ENCODE measurements at places on chromosomes 1 and 21. TPM values are rescaled to one million over a fixed set of nuclear protein-coding genes. Genes with fewer than 3 reads are reported as not detected.

DNA sequence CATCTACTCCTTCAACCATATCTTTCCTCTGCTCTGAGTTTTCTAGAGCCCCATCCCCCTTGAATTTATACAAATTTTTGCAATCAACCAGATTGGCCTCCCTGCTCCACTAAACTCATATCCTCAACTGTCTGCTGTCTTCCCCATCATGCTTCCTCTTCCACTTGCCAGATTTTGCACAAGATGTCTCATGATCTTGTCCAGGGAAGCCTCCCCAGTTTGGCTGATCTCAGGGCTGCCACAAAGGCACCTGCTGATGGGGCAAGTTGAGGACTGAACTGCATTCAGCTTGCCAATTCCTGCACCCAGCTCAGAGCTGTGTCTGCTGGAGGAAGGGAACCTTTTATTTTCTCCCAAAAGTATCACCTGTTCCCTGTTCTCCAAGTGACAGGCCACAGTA, 3.9 kb upstream of the KCNJ9 start:
- no peak for DNase-seq
- no peaks in the 10 kb centered on the region for H3K4me1 ChIP-seq
- no peak overlapping the region for H3K4me3 ChIP-seq
- no peaks in the 10 kb centered on the region for H3K27me3 ChIP-seq
- H3K36me3 ChIP-seq, result no peaks in the 10 kb centered on the region
- H3K27ac ChIP-seq, result no peak overlapping the region

The VWA5B1 gene
- total RNA-seq, result not detected

DNA sequence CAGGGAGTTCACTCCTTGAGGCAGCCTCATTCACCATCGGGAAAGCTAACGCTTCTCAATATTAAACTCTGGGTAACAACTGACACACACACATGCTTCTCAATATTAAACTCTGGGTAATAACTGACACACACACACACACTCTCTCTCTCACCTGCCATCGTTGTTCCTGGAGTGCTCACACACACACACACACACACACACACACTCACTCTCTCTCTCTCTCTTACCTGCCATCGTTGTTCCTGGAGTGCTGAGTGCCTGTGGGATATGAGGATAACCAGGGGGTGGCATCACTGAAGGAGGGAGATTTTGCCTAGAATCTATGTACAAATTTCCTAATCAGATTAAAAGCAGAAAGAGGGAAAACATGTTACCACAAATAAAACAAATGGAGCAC, 17.1 kb upstream of the GUCA2A start:
- no peaks in the 10 kb centered on the region for H3K4me1 ChIP-seq
- no peaks in the 10 kb centered on the region for H3K36me3 ChIP-seq
- no peak overlapping the region for H3K4me3 ChIP-seq
- H3K27ac ChIP-seq, result no peak overlapping the region
- H3K27me3 ChIP-seq, result no peaks in the 10 kb centered on the region

The LCE1D gene
- not detected for total RNA-seq

DNA sequence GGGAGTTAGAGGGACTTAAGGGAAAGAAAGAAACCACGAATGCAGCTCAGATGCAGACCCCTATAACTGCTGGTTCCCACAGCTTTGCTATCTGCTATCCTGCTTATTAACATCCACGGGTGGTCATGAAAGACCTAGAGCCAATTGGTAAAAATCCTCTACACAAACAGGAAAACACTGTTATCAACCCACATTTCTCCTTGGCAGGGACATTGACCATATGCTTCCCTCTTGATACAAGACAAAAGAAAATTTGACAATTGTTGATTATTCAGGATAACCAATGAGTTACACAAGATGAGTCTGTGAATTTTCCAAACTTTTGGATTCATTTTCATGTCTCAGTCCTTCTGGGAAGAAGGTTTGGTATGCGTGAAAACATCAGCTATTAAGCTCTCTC, 90.4 kb downstream of the TIAM1 start:
- DNase-seq, result no peak
- no peaks in the 10 kb centered on the region for H3K4me1 ChIP-seq
- H3K27ac ChIP-seq, result no peak overlapping the region
- H3K4me3 ChIP-seq, result no peak overlapping the region
- no peaks in the 10 kb centered on the region for H3K27me3 ChIP-seq

The VASH2 gene
- 29.2 TPM for total RNA-seq

- H3K4me1 ChIP-seq, result no peaks in the 10 kb centered on the region
- no peaks in the 10 kb centered on the region for H3K36me3 ChIP-seq
- no peak overlapping the region for H3K27ac ChIP-seq
- no peak for DNase-seq
- H3K4me3 ChIP-seq, result no peak overlapping the region
Observed at GRCh38 chr1:60222360-60223115, 149.0 kb upstream of the C1orf87 start.

The DDAH1 gene
- 0.44 TPM for total RNA-seq

DNA sequence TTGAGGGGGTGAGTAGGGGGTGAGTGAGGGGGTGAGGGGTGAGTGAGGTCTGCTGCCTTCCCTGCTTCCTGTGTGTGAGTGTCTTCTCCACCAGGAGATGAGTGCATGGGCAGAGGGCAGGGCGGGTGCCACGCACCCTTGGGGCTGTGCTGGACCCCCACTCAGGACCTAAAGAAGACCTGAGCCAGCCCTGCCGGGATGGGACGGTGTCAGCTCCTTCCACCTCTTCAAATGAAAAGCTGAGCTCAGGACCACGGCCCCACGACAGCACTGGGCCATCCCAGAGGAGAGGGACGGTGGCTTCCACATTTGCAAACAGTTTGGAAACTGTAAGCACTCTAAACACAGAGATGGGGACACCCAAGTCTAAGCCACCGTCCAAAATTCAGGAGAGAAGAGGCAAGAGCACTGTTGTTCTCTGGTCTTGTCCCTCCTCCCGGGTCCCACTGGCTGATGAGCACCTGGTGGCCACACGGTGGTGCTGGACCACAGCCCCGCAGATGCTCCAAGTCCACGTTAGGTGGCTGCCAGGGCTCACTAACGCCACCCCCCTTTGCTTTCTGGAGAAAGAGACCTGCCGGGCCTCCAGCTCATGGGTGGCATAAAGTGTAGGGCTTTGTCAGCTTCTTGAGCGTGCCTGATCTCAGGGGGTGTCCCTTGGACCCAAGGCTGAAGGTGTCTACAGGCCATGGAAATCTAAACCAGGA, 32.1 kb downstream of the TMPRSS2 start:
- H3K4me1 ChIP-seq, result 0 out of 2 replicates have a peak, but pooled peaks cover 3% of the 10 kb centered on the region
- H3K27ac ChIP-seq, result no peak overlapping the region
- H3K36me3 ChIP-seq, result no peaks in the 10 kb centered on the region
- DNase-seq, result no peak
- no peaks in the 10 kb centered on the region for H3K27me3 ChIP-seq

The NR0B2 gene
- total RNA-seq, result not detected

GRCh38 chr21:22925032-22925431, 1926.8 kb downstream of the NCAM2 start:
- no peaks in the 10 kb centered on the region for H3K4me1 ChIP-seq
- no peaks in the 10 kb centered on the region for H3K36me3 ChIP-seq
- no peak for DNase-seq
- H3K4me3 ChIP-seq, result no peak overlapping the region

DNA sequence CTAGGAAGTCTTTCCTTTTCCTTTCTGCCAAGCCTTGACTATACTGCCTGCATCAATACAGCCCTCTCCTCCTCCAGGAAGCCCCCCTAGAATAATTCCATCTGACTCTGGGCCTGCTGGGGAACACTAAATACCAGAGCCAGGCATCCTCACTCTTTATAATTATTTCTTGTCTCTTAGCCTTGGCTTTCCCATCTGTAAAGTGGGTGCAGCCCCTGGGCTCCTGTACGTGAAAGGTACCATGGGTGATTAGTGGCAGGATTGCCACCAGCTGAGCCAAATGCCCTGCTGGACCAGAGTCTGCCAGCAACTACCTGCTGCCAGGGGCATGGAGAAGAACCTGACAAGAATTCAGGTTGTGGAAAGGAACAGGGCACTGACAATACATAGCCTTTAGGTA, 58.7 kb downstream of the LGR6 start:
- no peaks in the 10 kb centered on the region for H3K27me3 ChIP-seq
- no peak for DNase-seq

DNA sequence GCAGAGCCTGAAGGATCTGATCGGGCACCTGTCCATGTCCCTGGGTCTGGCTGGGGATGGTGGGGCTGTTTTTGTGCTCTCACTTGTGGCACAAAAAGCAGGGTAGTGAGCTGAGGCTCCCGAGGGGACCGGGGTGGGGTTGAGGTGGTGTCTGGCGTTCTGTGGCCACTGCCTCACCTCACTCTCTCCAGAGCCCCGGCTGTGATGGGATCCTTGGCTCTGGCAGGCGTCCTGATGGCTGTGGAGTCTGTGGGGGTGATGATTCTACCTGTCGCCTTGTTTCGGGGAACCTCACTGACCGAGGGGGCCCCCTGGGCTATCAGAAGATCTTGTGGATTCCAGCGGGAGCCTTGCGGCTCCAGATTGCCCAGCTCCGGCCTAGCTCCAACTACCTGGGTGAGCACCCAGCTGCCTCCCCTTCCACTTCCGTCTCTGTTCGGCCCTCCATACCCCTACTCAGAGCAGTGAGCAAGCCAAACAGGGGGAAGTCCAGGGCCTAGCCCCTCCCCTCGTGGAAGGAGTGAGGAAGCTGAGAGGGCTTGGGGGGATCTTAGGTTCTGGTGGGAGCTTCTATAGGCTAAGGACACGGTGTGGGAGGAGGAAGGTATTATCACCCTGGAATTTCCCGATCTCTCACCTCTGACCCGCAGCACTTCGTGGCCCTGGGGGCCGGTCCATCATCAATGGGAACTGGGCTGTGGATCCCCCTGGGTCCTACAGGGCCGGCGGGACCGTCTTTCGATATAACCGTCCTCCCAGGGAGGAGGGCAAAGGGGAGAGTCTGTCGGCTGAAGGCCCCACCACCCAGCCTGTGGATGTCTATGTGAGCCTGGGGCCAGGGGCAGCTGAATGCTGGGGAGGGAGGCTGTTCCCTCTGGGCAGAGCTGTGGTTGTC, 7.0 kb downstream of the ADAMTSL4 start:
- H3K4me1 ChIP-seq, result peaks cover 7% of the 10 kb centered on the region
- no peak overlapping the region for H3K4me3 ChIP-seq
- no peak for DNase-seq
- H3K27me3 ChIP-seq, result no peaks in the 10 kb centered on the region

The SERINC2 gene
- total RNA-seq, result 0.54 TPM

The LRIG2 gene
- total RNA-seq, result 7.6 TPM

- H3K4me3 ChIP-seq, result no peak overlapping the region
- H3K36me3 ChIP-seq, result no peaks in the 10 kb centered on the region
- H3K27ac ChIP-seq, result no peak overlapping the region
Observed at GRCh38 chr21:43603641-43604504, 55.4 kb downstream of the HSF2BP start.

DNA sequence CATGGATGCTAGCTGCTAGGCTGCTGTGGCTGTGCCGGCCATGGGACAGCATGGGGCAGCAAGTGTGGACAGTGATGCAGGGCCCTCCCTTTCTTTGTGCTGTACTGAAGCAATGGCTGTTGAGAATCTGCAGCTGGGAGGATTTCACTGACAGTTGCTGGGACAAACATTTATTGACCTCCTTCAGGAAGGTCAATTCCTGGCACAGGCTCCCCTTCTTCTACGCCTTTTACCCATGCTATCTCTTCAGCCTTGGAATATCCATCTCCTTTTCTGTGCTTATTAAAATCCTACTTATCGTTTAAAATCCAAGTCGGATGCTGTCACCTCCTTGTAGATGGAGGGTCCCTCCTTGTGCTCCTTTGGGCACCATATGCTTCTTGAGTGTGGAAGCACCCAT, 213.1 kb upstream of the USP24 start:
- H3K36me3 ChIP-seq, result no peaks in the 10 kb centered on the region
- no peak overlapping the region for H3K27ac ChIP-seq
- no peaks in the 10 kb centered on the region for H3K4me1 ChIP-seq
- H3K27me3 ChIP-seq, result peaks cover 1% of the 10 kb centered on the region
- DNase-seq, result no peak
- no peak overlapping the region for H3K4me3 ChIP-seq

GRCh38 chr1:40873863-40874472, 11.8 kb upstream of the CITED4 start:
- DNase-seq, result no peak
- H3K4me1 ChIP-seq, result peaks cover 3% of the 10 kb centered on the region
- H3K27ac ChIP-seq, result no peak overlapping the region
- H3K27me3 ChIP-seq, result no peaks in the 10 kb centered on the region
- H3K4me3 ChIP-seq, result no peak overlapping the region

GRCh38 chr1:47569681-47570470, 132.0 kb downstream of the FOXD2 start:
- no peak overlapping the region for H3K27ac ChIP-seq
- H3K36me3 ChIP-seq, result no peaks in the 10 kb centered on the region
- no peak overlapping the region for H3K4me3 ChIP-seq
- H3K27me3 ChIP-seq, result no peaks in the 10 kb centered on the region
- DNase-seq, result no peak
- no peaks in the 10 kb centered on the region for H3K4me1 ChIP-seq

The ESRRG gene
- not detected for total RNA-seq

- no peaks in the 10 kb centered on the region for H3K36me3 ChIP-seq
- no peak overlapping the region for H3K27ac ChIP-seq
- DNase-seq, result no peak
- peaks cover 44% of the 10 kb centered on the region for H3K4me1 ChIP-seq
- H3K4me3 ChIP-seq, result peak overlapping the region; percentile 15
- no peaks in the 10 kb centered on the region for H3K27me3 ChIP-seq
Observed at GRCh38 chr1:58575551-58576324, 1.3 kb downstream of the TACSTD2 start.

The NEGR1 gene
- total RNA-seq, result not detected

GRCh38 chr1:202186327-202186726, 7.3 kb upstream of the LGR6 start:
- no peaks in the 10 kb centered on the region for H3K36me3 ChIP-seq
- no peak overlapping the region for H3K27ac ChIP-seq
- H3K4me3 ChIP-seq, result no peak overlapping the region
- no peak for DNase-seq

The KRTAP21-2 gene
- not detected for total RNA-seq

The RBM11 gene
- not detected for total RNA-seq

GRCh38 chr1:207959141-207959825, 48.4 kb upstream of the CD34 start:
- H3K27me3 ChIP-seq, result peaks cover 20% of the 10 kb centered on the region
- H3K4me3 ChIP-seq, result no peak overlapping the region
- DNase-seq, result no peak
- H3K36me3 ChIP-seq, result no peaks in the 10 kb centered on the region
- H3K27ac ChIP-seq, result no peak overlapping the region

All from GM12878 (cell line).